Endothelial cell of umbilical vein (primary cell): ENCODE measurements at places on chromosomes 11 and 22.

DNA sequence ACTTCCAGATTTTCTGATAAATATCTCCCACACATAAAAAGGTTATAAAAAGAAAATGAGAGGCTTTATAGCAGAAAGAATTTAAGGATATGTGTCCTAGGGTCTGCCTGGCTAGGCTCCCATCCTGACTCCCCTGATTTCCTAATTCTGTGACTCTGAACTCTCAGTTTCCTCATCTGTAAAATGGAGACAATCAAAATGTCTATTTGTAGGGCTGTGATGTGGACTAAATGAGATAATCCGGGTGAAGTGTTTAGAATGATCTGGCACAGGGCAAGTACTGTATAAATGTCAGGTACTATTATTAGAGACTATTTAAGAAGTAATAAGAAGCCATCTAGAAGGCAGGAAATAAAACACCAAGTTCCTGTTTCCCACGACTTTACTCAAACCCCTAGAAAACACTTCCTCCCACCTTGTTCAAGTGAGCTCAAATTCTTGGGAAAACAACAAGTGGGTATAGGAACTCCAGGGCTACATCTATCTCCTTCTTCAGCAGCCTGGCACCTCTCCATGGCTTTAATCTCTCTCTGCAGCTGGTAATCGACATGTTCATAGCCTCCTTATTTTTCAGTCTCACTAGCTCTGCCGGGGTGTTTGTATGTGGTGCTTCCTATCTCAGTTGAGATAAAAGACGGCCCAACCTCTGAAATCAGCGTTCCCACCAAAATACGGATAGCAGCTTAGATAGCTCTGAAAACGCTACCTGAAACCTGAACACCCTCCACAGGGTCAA lies 6.7 kb downstream of the ASCC2 start:
- no peak for DNase-seq

DNA sequence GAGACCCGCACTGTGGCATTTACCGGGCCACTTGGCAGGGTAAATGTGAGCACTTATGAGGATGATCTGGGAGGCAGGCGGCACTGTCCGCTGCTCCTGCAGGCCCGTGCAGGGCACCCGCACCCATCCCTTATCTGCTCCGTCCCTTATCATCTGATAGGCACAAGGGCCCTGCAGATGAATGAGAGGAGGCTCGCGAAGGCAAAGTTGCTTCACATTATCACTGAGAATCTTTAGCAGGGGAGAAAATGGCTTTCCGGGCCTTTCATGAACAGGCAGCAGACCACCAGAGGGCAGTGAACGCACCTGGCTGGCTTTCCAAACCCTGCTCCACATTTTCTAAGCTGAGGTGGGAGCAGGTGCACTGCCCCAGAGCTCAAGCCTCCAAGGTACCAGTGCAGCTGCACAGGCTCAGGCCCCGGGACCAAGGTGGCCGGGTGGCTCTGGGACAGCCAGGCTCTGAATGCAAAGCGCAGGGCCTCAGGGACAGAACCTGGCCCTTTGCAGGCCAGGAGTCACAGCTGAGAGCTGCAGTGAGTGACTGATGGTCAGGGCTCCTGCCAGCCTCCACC lies 165.6 kb downstream of the SHANK2 start:
- no peak for DNase-seq

DNA sequence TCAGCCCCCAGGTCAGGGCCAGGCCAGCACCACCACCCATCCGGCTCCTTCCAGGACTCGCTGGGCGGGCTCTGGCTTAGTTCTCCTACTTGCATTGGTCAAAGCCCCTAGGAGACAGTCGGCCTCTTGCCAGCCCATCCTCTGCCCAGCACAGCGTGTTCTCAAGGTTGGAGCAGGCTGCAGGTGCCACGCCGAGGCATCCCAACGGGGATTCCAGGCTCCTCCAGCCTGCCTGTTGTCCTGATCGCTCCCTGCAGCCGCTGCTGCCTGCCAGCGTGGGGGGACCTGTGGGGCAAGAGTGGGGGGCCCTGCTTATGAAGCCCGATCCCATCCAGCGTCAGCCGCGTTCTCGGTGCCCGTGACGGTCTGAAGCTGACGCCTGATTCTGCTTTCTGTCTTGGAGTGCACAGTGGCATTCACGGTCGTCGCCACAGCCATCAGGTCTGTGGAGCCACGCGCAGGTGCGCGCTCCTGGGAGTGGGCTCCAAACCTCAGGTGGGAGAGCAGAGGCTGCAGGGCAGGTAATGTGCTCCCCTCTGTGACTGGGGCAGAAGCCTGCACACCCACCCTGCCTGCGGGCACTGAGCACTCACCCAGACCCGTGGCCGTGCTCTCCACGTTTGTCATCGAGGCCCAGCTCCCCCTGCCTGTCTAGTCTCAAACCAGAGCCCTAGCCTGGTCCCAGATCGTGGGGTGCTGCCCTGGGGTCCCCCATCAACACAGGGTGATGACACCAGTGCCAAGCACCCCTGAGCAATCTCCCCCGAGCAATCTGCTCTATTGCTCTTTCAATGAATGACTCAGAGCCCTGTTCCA lies 991.6 kb downstream of the BRD1 start:
- no peak for DNase-seq

DNA sequence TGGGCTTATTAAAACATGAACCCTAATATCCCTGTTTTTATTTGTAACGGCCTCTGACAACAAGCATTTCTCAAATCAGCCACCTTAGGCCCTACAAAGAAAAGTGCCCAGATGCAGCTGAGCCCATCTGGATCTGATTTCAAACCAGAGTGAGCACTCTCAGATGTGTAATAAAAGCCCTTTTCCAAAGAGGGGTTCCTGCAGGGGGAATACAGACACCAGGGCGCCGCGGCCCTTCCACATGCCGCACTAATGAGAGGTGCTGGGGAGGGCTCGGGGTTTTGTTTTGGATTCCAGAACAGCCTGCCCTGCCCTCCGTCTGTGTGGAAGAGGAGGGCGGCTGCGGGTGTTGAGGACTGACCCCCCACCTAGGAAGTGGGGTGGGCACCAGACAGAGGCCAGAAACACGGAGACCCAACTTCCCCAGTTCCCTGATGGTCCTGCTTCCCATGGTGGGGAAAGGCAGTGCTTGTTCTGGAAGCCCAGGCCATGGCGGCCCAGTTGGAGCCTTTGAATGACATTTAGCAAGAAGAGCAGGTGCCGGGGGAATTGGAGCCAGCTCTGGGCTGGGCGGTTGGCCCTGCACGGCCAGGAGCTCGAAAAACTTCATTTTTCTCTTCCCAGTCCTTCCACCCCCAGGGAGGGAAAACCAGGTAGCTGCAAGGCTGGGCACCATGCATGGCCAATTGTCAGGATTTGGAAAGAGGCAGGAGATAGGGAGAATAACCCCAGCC lies 63.7 kb downstream of the MACROD1 start:
- no peak for DNase-seq

GRCh38 chr11:2196970-2197770 lies 25.6 kb upstream of the TH start:
- peak; percentile 38 for DNase-seq

DNA sequence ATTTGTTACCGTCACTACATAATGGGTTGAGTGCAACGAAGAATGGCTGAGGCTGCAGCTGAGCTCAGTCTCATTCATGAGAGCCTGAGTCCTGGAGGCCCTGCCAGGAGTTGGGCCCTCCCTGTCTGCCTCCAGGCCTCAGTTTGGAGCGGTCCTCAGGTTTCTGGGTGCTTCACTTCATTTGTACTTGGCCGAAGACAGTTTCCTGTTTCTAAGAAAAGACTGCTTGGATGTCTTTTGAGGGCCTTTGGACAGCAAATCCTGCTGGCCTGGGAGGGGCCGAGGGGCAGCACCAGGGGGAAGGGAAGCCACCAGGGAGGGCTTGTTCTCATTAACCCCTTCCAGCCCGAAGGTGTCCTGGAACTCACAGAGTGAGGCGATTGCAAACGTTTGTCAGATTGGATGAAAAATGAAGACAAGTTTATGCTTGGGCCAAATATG lies 163.1 kb downstream of the ETS1 start:
- DNase-seq = no peak

GRCh38 chr11:77080643-77081210 lies 14.0 kb downstream of the CAPN5 start:
- DNase-seq = no peak

DNA sequence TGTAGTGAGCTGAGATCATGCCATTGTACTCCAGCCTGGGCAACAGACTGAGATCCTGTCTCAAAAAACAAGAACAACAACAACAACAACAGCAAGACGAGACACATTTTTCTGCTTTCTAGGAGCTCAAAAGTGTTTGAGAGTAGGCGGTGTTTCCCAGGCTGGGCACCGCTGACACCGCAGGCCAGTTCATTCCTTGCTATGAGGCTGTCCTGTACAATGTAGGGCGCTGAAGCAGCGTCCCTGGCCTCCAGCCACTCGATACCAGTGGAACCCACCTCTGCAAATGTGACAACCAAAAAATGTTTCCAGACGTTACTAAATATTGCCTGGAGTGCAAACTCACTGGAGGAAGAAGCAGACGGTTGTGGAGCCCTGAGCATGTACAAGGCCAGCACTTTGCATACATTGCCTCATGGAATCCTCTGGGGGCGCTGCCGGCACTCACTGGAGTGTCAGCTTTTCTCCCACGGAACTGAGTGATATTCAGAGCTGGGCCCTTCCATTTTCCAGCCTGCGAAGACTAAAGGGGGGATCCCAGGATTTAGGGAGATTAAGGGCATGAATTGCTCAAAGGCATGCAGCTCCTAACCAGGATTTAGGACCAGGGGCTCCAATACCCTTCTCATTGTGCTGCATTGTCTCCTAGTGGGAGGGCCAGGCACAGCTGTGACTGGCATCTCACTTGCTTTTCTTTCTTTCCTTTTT lies 5.8 kb upstream of the MIEF1 start:
- peak; percentile 60 for DNase-seq

DNA sequence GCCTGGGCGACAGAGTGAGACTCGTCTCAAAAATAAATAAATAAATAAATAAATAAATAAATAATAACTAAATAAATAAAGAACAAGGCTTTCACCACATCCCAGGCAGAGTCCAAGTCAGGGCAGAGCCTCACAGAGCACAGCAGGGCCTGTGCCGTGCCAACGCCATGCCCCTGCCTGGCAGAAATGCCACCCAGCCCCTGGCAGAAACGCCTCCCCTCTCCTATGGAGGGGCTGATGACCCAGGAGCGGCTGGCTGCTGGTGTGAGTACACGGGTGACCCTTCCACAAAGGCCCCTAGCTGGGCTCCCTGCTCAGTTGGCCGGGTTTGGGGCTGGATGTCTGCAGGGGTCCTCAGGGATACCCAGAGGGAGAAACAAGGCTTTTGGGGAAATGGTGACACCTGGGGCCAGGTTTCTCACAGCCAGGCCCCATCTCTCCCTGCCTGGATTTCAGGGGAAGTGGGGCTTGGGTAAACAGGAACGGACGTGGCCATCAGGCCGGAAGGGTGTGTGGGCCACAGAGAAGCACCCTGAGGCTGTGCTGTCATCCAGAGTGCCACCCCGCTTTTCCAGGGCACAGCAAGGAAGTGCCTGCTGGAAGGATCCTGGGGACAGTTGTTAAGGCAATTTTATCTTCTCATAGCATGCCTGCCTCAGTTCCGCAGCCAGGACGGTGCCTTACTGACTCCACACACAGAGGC lies 5.1 kb downstream of the BID start:
- no peak for DNase-seq

DNA sequence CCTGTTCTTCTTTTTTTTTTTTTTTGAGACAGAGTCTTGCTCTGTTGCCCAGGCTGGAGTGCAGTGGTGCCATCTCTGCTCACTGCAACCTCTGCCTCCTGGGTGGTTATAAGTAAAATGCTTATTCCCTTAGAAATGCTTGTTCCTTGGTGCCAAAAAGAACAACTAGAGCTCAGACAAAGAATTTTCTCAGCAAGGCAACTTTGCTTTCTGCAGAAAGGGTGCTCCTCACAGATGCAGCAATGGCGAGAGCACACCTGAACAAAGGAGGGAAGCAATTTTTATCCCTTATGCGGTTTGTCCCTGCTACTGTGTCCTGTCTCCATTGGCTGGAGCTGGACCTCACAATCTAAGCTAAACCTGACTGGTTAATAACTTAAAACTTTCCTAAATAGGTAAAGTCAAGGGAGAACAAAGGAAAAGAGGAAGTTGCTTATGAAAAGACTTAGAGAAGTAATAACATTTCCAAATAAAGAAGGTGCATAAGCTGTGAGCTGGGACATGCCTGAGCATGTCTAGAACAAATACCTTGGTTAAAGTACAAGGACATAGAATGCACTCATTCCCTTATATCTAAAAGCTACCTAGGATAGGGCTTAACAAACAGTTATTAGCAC lies 90.0 kb upstream of the PRR5 start:
- DNase-seq = no peak

DNA sequence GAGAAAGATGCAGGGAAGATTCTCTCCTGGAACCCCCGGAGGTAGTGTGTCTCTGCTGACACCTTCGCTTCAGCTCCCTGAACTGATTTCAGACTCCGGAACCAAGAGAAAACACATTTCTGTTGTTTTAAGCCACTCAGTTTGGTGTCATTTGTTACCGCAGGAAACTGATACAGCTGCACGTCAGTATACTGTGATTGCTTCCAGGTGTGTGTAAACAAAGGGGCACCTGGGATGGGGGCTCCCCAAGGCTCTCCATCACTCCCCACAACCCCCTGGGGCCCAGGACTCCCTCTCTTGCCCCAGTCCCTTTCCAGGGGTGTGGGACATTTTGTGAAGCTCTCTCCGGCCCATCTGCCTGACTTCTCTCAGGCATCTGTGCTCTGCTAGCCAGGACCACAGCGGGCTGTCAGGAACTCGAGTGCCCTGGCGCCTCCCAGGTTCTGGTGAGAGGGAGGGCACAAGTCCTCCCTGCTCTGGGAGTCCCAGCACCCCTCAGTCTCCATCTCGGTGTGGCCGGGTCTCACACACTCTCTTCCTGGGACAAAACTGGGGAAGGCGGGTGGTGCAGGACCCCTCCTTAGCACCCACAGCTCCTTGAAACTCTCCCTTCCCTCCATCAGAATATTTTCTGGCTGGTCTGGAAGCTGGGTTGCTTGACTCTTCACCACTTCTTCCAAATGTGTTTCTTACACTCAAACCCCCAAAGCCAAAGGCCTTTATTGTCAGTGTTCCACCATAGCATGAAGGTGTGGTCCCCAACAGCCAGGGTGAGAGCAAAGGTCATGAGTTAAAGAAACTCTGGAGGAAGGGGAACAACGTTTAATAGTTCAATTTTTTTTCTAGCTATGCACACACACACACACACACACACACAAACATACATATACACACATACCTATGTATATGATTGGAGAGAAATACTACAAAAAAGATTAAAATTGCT lies 35.0 kb upstream of the TSKU start:
- DNase-seq = no peak

GRCh38 chr11:117426297-117426685 lies 98.6 kb downstream of the CEP164 start:
- peak; percentile 46 for DNase-seq

GRCh38 chr22:50067244-50067643 lies 9.1 kb upstream of the TTLL8 start:
- DNase-seq = no peak

DNA sequence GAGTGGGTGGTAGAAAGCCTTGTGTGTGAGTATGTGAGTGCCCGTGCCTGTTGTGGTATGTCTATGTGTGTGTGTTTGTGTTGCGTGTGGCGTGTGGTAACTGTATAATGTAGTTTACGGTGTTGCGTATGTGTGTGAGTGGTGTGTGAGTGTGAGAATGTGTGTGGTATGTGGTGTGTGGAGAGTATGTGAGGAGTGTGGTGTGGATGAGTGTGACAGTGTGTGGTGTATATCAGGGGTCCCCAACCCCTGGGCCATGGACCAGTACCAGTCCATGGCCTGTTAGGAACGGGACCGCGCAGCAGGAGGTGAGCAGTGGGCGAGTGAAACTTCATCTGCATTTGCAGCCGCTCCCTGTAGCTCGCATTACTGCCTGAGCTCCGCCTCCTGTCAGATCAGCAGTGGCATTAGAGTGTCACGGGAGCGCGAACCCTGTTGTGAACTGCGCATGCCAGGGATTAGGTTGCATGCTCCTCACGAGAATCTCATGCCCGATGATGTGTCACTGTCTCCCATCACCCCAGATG lies 5.7 kb downstream of the UPK3A start:
- no peak for DNase-seq
